Renal cortical epithelial cell (primary cell): ENCODE measurements at places on chromosomes 5 and 9. TPM values are rescaled to one million over a fixed set of nuclear protein-coding genes. Genes with fewer than 3 reads are reported as not detected.

Gene ACTL7A
- total RNA-seq = not detected in 2 replicates

Gene PFN3
- total RNA-seq = not detected in 2 replicates

- no peak for DNase-seq
These were observed 43.8 kb downstream of the NDFIP1 start for GRCh38 chr5:142152384-142152732.

DNA sequence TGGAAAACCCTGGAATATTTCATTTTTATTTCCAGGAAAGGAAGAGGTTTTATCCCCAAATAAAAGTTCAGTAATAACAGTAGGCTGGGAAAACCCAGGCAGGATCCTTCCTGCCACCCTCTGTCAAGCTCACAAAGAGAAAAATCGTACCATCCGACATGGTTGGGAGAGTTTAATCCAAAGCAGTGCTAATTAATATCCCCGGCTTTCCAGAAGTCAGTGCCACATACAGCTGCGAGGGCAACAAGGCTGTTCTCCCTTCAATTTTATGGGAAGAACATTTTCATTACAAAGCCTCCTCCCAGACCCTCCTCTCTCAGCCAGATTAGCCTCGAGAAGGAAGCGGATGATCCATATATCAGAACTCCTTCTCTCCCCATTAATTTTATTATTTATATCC lies 95.5 kb downstream of the PAX5 start:
- no peak for DNase-seq

DNA sequence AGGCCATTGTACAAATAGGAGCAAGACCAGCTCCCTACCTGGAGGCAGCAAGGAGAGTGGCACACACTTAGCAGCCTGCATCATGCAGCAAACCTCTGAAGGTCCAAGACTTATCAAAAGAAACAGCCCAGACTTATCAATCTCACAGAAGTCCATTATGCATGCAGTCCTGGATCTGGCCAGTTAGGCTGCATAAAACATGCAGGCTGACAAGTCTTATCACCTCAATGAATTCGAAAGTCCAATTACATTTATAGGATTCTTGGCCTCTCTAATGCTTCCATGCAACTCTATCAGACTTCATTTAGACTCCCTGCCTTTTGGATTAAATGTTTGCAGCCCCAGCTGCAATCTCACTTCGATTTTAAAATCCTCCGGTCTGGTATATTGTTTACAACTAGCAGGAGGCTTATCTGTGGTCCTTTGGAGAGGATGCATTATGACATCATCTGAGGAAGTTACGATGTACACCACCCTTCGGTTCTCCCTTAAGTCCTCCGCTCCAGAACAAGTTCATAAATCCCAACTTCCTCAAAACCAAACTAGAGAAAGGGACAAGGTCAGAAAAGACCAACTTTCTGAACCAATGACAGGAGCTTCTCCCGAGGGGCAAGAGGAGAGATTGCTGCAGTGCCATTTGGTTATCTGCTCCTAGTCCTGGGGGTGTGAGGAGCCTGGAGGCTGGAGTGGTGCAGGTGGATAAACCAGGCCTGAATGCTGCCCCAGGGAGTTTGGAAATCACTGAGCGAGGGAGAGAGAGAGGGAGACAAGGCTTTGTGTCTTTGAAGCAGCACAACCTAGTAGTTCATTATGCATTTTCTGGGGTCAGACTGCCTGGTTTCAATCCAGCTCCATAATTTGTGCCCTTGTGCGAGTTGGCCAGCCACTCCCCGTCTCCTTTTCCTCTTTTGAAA lies 313.9 kb downstream of the TLE1 start:
- DNase-seq = no peak

DNA sequence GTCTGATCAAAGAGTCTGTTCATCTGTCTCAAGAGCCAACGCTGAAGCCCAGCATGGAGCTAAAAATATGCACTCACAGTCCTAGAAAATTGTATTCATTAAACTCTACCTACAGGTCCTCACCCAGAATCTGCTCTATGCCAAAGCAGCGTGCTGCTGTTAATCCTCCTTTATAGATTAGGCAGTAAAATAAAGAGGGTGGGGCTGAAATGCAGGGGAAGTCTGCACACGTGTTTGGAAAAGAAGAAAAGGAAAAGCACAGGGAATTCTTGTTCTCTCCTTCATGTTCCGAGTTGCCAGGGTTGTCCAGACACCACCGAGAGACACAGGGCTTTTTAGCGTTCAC lies 121.4 kb upstream of the TMEM161B start:
- no peak for DNase-seq

DNA sequence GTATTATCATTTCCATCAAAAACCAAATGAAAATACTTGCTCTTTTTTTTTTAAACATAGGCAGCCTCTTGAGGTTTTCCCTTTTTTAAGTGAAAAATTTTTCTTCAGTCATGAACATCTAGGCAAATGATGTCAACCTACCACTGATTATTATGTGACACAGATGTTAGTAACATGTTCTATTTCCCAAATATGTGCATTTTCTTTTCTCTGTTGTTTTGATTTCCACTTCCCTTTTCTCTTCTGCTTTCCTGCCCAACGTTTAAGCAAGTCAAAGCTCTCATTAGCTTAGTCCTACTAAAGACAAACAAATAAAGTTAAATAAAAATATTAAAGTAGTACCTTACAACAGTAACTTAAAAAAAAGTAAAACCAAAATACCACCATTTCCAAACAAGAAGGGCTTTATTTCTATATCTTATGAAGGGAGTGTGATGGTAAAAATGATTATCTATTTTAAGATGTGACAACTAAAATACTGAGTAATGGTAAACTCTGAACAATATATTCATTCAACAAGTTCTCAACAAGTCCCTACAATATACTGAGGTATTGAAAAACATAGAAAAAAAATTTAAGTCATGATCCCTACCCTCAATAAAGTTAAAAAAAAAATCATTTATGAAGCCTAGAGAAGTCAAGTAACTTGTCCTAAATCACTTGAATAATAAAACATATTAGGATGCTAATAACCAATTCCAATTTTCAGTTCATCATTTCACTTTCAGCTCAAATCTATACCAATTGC lies 9.4 kb downstream of the SLC38A9 start:
- no peak for DNase-seq
